ENCODE measurements at places on chromosomes 4 and X.

GRCh38 chr4:1563768-1564485 lies 120.2 kb downstream of the FAM53A start:
- DNase-seq, result no peak

DNA sequence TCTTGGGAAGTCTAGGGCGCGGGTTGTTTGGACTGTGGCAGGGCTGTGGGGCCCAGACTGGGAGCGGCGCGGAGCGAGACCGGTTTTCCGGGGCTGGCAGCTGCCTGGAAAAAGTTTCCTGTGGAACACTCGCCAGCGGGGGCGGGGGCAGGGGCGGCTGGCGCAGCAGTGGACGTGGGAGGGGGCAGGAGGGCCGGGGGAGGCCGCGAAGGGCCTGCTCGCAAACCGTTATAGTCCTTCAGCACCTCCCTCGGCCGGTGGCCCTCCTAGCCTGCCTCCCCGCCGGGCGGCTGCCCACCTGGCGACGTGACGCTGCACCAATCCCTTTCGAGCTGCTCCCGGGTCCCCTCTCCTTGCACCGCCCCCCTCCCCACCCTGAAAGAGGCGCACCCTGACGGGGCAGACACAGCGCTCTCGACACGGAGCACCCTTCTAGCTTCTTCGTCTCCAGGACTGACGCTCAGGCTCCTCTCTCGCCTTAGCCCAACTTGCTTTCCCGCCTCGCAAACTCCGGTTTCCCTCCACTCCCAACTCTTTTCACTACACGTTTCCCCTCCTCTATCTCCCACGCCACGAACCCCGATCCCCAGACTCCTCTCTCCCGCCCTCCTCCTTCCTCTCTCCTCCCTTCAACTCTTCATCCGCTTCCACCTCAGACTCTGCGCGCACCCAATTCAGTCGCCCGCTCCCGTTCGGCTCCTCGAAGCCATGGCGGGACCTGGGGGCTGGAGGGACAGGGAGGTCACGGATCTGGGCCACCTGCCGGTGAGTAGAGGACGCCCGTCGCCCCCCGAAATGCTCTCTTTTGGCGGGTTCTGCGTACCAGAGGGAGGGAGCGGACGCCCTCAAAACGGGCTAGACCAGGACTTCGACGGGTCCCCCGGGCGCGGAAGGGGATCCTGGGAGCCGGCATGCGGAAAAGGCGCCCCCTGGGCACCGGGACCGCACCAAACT lies at the start of gene NRK:
TSS of gene NRK (plus strand) at position 402 of the 954 bp plus-strand sequence. CDS start at position 709, 307 bp downstream.
- no peak for DNase-seq

DNA sequence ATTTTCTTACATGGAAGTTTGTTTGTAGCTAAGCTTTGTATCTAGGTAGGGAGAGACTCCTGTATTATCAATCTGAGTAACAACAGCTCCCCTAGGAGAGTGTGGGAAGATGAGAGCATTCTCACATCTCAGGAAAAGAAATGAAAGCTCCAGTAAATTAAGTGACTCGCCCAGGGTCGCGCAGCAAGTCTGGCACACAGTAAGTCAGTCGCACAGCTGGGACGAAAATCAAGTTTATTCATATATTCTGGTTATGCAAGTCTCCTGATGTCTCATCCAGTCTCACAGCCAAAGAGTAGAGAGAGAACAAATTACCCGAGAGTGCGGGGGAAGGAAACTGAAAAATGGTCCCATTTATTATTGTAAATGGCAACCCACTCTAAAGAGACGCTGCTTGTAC lies 216.1 kb downstream of the STK32B start:
- DNase-seq, result no peak

GRCh38 chr4:127503111-127503510 lies 129.6 kb upstream of the INTU start:
- no peak for DNase-seq
